ENCODE measurements at places on chromosomes 3 and 15.

DNA sequence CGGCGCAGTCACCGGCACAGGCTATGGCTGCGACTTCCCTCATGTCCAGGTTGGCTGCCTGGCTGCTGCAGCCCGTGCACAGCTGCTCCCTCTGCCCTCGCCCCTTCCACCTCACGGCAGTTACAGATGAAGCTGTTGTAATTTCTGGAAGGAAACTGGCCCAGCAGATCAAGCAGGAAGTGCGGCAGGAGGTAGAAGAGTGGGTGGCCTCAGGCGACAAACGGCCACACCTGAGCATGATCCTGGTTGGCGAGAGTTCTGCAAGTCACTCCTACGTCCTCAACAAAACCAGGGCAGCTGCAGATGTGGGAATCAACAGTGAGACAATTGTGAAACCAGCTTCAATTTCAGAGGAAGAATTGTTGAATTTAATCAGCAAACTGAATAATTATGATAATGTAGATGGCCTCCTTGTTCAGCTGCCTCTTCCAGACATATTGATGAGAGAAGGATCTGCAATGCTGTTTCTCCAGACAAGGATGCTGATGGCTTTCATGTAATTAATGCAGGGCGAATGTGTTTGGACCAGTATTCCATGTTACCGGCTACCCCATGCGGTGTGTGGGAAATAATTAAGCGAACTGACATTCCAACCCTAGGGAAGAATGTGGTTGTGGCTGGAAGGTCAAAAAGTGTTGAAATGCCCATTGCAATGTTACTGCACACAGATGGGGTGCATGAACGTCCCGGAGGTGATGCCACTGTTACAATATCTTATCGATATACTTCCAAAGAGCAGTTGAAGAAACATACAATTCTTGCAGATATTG, 13.2 kb upstream of the GNB4 start:
- no peak for DNase-seq

DNA sequence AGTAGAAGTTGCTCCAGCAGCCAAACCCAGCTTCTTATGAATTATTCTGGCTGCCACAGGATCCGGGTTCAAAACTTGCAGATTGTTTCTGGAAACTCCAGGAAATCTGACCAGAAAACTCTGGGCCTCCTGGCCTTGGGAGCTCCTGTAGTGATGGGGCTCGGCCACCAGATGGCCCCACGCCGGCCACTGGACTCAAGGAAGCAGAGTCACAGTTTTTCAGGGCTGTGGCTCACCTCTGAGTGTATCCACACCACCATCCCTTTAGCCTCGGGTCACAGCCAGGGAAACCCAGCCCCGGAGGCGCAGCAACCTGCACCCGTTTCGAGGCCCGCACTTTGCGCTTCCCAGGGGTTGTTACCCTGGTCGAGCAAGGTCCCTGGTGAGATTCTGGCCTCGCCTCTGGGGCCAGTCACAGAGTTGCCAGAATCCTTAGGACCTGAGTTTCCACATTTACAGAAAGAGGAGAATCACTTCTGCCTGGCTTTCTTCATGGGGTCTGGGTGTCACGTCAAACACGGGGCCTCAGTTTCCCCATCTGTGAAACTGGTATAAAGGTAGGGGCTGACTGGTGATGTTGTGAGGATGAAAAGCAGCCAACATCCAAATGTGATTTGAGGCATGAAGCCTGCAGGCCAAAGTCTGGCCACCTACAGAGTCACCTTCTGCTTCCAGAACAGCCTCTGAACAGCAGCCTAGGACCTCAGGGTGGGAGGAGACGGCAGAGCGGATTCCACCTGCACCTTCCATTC, 53.5 kb upstream of the LCTL start:
- DNase-seq: peak; percentile 92

DNA sequence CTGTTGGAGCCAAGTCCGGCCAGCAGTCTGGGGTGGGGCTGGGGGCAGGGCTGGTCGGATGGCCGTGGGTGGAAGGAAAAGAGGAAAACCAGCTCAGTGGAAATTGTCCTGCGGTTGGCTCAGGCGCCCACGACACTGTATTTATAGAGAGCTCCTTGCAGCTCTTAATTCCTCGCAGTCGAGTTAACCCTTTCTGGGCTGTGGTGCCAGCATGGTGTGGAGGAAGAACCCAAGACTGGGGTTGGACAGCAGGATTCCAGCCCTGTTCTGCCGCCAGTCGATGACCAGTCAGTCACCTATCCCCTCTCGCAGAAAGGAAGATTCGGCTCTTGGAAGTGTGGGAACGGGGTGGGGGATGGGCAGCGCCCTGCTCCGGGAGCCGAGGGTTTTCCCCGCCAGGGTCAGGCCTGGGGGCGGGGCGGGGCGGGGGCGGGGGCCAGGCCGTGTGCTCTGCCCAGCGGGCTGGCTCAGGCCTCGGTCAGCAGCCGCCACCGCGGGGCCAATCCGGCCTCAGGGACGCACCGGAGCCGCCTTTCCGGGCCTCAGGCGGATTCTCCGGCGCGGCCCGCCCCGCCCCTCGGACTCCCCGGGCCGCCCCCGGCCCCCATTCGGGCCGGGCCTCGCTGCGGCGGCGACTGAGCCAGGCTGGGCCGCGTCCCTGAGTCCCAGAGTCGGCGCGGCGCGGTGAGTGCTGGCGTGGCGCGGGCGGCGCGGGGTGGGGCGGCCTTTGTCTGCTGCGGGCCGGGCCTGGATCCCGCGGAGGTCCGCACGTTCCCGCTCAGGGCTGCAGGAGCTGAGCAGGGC, at the start of gene CD276:
CD276 (plus strand) TSS at position 607 of the 804 bp plus-strand sequence. CDS start 15,257 bp downstream, outside the sequence.
- DNase-seq: no peak

DNA sequence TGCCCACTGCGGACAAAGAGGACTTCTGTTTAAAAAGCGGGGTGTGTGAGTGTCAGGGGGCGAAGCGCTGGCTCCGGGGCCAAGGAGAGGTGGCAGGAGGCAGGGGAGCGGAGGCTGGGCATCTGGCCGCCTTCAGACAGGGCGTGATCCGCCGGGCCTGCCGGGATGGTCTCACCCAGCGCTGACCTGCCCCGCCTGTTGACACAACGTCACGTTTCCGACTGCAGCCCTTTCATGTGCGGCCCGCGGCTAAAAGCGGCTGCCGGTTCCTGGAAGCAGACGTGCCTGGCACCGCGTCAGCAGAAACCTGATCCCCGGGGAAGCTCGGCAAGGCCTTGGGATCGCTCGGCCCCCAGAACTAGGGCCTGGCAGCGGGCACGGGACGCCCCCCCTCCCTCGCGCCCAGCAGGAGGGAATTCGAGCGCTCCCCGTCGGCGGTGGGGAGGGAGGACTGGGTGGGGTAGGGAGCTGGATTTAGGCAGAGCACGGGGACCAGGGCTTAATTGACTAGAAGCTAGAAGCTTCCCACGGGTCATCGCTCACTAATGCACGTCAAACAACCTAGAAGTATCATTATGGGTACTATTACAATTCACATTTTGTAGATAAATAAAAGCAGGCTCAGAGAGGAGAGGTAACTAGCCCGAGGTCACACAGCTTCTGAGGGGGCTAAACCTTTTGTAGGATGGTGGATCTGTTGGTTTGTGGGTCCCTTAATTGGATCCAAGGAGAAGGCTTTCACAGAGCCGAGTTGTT, 7.7 kb downstream of the BHLHE40 start:
- peak; percentile 97 for DNase-seq

DNA sequence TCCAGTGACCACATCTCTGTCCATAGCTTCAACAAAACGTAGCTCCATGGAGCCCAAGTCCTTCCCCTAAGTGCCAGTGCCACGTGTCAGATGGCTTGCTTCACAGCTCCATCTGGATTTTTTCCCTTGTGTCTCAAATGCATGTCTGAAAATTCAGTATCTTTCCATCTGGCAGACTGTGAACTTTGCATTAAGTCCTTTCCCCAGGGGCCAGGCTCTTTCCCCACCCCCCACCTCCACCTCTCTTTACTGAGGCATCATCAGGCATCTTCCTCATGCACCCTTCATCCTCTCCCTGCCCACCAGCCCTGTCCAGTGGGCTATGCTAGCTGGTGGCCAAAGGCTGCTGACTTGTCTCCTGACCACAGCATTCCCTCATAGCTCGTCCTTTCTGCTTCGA, 53.7 kb downstream of the PDIA5 start:
- DNase-seq: no peak

- no peak for DNase-seq
These were observed 394.1 kb upstream of the PROK2 start for GRCh38 chr3:72179107-72179464.
